ENCODE measurements at places on chromosomes 1 and 21.

GRCh38 chr1:192316942-192317450 is at the start of gene RGS21:
TSS of gene RGS21 (plus strand) at chr1:192316992. CDS start at chr1:192343037, 26,045 bp downstream.
- DNase-seq, result no peak

DNA sequence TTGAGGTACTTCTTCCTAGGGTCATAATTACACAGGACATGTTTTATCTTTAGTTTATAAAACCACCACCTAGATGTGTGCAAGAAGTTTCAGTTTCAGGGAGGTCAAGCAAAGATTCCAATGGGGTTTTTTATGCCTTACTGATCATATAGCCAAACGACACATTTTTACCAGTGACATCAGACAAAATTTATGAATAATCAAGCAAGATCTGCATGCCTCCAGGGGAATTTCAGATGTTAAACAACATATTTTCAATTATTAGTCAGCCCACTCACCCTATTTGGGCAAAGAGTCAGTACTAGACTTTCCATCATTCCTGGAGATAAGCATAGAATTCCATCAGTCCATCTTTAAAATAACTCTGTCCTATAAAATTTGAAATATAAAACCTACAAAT is 867.4 kb downstream of the KCNT2 start:
- peak; percentile 29 for DNase-seq

DNA sequence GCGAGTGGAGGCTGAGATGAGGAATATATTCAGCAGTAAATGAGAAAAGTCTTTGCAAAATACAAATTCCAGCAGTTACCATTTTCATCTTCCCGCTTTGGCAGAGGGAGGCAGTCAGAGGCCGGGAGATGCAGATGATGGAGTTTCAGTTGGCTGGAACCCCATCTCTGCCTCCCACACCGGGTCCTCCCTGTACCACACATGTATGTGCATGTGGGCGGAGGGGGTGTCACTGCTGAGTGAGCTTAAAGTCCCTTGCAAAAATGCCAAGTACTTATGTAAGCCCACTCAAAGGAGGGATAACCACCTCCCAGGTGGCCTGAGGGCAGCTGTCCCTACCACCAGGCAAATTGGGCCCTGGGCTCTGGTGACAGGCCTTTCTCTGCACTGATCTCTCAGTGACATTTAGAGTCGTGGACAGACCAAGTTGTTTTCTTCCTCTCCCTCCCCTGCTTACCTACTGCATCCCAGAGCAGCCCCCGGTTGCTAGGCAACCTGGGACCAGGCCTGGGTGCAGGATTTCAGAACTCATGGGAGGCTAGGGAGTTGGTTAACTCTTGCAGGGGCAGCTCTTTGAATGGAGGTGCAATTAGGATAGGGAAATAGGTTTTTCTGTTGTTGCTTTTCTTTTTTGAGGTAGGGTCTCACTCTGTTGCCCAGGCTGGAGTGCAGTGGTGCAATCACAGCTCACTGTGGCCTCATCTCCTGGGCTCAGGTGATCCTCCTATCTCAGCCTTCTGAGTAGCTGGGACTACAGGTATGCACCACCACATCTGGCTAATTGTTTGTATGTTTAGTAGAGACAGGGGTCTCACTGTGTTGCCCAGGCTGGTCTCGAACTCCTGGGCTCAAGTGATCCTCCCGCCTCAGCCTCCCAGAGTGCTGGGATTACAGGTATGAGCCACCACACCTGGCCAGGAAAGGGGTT is 17.1 kb upstream of the UBXN10 start:
- no peak for DNase-seq

DNA sequence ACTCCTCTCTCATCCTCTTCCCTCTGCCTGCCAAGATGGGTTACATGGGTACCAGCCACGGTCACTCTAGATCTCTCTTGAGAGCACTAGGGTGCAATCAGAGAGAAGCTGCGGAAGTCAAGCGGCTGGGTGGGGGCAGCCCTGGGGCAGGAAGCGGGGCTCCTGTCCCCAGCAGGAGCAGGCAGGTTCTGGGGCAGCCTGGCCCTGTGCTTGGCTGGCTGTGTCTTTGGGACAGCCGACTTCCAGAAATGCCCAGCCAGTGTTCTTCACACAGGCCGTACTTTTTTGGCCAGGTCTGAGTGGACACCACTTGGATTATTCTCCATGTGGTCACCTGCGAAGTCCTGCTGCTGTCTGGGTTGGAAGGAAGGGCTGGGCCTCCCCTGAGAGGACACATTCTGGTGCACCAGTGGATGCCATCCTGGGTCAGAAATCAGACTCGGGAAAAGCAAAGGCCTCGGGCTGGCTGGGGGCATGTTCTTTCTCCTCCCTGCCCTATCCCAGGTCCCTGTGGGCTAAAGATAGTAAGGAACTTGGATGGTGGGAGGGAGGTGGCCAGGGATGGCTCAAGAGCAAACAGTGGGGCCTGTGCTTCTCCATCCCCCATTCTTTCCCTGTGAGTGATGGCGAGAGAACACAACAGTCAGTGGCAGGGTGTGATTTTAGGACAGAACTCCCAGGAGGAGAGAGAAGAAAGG is 93.7 kb downstream of the ITPKB start:
- no peak for DNase-seq

DNA sequence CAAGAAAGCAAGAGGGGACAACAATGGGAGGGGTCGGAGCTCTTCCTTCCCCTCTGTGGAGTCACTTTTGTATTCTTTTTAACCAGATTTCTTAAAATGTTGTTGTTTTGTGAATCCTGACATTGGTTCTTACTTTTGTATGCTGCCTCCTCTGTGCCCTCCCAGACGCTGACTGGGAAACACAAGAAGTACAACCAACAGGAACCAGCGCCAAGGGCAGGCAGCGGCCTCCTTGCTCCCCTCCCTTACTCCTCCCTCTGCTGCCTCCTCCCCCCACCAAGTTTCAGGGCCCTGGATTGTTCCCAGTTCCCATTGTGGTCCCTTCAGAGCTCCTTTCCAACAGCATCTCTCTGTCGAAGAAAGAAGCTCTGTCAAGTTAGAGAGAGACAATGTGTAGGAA is 111.1 kb downstream of the BRINP2 start:
- DNase-seq, result no peak

DNA sequence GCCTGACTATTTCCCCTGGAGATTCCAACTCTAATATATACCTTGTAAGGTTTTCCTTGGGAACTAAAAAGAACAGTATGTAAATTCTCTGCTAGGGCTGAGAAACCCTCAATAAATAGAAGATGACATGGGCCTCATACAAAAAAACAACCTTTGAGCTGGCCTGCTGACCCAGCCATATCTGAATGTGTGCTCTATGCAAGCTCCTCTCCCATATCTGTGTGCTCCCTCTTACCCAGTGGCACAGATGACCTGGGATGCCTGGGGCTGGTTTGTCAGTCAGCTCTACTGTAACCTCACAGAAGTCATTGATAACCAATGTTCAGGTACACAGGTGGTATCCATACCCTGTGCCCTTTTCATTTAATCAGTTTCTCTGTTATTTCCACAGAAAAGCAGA is 329.2 kb downstream of the SEC16B start:
- DNase-seq, result no peak

DNA sequence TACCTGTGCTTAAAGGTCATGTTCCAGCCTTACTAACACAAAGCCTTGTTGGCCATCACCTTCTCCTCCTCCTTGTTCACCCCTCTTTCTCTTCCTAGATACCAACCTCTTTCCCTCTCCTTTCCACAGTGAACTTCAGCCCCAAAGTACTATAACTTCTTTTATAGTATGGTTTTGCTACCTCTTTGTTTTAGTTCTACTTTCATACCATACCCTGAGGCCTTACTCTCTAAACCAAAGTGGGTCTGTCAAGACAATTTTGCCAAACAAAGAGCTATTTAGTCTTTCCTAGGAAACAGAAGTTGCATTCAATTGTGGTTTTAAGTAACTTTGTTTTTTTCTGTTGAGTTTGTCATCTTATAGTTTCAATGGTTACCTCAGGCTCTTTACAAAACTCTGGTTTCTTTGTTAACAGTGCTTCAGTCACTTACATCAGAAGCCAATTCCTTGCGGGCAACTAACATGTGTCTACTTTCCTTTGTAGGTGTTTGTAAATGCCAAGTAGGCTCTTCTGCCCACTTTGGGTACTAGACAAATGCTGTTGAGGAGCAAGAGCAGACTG is 623.9 kb upstream of the PKN2 start:
- DNase-seq, result no peak

DNA sequence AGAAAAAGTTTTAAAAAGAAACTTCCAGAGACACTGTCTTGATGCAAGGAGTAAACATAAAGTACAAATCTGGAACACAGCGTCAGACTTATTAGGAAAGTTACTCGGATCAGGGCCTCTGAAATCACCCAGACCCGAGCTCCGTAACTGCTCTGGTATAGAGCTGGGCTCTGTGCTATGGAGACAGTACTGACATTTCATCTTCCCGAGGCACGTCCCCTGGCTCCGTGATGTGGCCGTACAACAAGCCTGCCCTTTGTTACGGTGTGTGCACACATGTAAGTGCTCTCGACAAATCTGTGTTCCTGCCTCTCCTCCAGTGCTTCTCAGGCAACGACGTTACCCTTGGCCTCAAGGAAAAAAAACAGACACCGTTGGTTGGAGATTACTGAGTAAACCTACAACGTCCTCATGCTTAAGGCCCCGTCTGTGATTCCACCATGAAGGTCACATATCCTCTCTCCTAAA is 107.0 kb upstream of the IRF2BP2 start:
- no peak for DNase-seq

DNA sequence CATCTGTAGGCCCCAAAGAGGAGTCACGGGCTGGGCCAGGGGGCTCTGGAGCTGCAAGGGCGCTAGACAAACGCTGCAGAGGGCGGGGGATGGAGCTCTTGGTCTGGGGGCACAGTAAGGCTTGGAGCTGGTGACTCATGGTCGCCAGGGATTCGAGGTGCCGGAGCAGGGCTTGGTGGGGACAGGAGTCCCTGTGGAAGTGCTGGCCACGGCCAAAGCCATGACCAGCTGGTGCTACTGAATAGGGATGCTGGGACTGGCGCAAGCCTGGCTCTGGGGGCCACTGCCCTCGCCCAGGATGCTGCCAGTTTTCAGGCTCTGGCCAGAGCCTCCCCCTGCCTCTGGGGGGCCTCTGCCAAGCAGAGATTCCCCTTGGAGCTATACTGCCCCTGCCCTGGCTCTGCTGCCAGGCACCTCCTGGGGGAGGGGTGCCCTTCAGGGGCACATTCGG is 25.2 kb downstream of the SPOCD1 start:
- DNase-seq, result no peak

DNA sequence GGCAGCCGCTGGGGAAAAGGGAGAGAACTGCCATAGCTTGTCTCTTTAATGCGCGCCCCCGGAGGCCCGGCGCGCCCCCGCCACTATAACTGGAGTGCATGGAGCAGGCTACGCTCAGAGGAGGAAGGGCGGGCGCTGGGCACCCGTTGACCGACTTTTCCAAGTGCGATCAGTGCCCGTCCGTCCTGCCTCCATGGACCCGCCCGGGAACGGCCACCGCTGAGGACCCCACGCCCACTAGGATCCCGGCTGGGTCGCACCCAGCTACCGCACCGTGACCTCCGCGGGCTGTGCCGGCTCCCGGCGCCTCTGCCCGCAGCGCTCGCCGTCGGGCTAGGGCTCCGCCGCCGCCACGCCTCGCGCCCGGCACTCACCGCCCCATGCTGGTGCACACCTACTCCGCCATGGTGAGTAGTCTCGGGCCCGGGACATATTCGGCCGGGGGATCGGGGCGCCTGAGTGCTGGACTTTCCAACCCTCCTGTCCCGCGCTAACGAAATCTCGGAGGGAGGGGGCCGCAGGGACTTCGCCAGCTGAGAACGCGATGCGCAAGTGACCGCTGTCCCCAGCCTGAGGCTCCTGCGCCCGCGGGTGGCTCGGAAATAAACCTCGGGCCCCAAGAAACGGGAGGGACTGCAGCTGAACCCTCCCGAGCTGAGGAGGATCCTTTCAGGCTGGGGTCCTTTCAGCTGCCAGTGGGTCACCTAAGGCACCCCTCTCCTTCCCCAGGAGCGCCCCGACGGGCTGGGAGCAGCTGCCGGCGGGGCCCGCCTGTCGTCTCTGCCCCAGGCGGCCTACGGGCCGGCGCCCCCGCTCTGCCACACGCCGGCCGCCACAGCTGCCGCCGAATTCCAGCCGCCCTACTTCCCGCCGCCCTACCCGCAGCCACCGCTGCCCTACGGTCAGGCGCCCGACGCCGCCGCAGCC is at the start of gene TFAP2E:
Gene TFAP2E, plus strand, starts transcription at position 117 of the 927 bp plus-strand sequence. Its CDS starts 264 bp downstream, at position 381.
- DNase-seq, result no peak

- no peak for DNase-seq
These were observed 38.3 kb downstream of the YY1AP1 start for GRCh38 chr1:155650231-155650757.

DNA sequence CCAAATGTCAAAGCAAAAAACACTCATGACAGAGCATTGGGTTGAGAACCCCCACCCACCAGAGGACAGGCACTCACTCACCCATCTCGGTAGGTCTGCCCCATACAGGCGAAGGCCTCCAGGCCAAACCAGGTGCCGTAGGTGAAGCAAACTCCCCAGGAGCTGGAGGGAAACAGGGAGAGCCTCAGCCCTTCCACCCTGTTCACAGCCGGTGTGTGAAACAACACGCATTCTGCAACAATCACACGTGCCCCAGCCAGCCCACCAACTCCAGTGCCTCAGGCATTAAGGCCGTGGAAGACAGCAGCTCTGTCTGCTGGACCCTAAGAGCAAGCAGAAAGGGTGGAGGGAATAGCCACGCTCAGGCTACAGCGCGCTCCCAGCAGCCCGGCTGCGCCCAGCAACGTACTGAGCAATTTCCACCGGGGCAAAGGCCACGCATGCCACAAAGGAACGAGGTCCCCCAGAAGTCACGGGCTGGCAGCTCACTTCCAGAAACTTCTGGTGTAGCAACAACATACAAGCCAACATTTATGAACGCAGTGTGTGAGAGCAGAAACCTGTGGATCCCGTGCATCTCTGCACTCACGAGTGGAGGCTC is 11.4 kb upstream of the SPATC1L start:
- DNase-seq, result no peak

- no peak for DNase-seq
These were observed 6.3 kb downstream of the MX2 start for GRCh38 chr21:41367945-41368734.

- no peak for DNase-seq
These were observed 55.2 kb downstream of the TOMM20 start for GRCh38 chr1:235073331-235073967.

GRCh38 chr1:206455666-206456344 is 14.5 kb upstream of the IKBKE start:
- DNase-seq, result no peak

GRCh38 chr1:62728963-62729362 is 40.8 kb upstream of the DOCK7 start:
- no peak for DNase-seq

- DNase-seq, result no peak
These were observed 2.9 kb upstream of the SLC2A7 start for GRCh38 chr1:9028921-9029705.

GRCh38 chr1:46285730-46286477 is 17.5 kb downstream of the LRRC41 start:
- no peak for DNase-seq

All from AG04449 (cell line).